Myometrial cell (primary cell): ENCODE measurements at places on chromosomes 2 and 18. TPM values are rescaled to one million over a fixed set of nuclear protein-coding genes. Genes with fewer than 3 reads are reported as not detected.

Gene NEB
- not detected in 2 replicates for total RNA-seq

Gene EVA1A
- 14.5 and 19.0 TPM in 2 replicates for total RNA-seq

Gene DLX2
- not detected in 2 replicates for total RNA-seq

Gene DOK6
- total RNA-seq, result under 0.01 TPM in 2 replicates
